ENCODE measurements at places on chromosomes 3 and 15. TPM values are rescaled to one million over a fixed set of nuclear protein-coding genes. Genes with fewer than 3 reads are reported as not detected.
A peak's percentile ranks its signal among the peaks of the same experiment; 100 is the strongest.

- H3K27ac ChIP-seq, result no peak overlapping the region
- DNase-seq, result no peak
- H3K27me3 ChIP-seq, result no peaks in the 10 kb centered on the region
Measured at GRCh38 chr3:46669191-46669999, 24.1 kb downstream of the ALS2CL start.

The ROBO2 gene
- total RNA-seq, result not detected

The LMAN1L gene
- 0.36 TPM for total RNA-seq

DNA sequence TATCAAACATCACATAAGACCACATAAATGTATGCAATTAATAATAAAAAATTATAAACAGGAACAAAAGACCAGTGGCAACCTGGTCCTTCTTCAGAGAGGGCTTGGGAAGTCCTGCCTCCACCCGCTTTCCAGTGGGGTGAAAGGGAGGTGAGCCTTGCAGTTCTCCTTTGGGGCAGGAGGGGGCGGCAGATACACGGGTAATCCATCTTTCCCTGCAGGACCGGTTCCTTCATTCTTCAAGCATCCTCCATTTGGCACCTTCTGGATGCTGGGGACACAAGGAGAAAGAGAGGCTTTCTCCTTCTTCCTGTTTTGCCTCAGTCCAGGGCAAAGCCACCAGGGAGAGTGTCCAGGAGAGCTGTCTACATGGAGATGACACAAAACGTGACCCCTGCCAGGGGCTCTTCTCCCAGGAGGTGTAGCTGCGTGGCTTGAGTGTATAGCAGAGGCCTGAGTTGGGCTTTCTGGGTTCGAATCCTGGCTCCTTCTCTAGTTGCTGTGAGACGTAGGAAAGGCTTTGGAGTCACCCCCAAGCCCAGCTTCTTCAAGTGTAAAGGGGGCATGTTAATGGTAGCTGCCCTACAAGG is 23.2 kb downstream of the RPLP1 start:
- peak; percentile 92 for DNase-seq
- no peak overlapping the region for H3K27ac ChIP-seq
- peaks cover 26% of the 10 kb centered on the region for H3K27me3 ChIP-seq
- H3K4me3 ChIP-seq, result no peak overlapping the region
- peaks cover under 1% of the 10 kb centered on the region for H3K4me1 ChIP-seq

The CYP1A2 gene
- total RNA-seq, result not detected

GRCh38 chr15:99015698-99016568 is 8.3 kb upstream of the PGPEP1L start:
- no peak overlapping the region for H3K27ac ChIP-seq
- DNase-seq, result no peak
- H3K27me3 ChIP-seq, result peaks cover 21% of the 10 kb centered on the region
- H3K4me1 ChIP-seq, result peaks cover 4% of the 10 kb centered on the region
- H3K4me3 ChIP-seq, result peak overlapping the region; percentile 45

The CSTA gene
- total RNA-seq, result not detected
